K562 (cell line): ENCODE measurements at places on chromosomes 1 and 21. TPM values are rescaled to one million over a fixed set of nuclear protein-coding genes. Genes with fewer than 3 reads are reported as not detected.
A peak's percentile ranks its signal among the peaks of the same experiment; 100 is the strongest.

NUF2 gene
- 42.5 and 48.0 TPM in 2 replicates for total RNA-seq

TPTE gene
- 0.95 and 1.4 TPM in 2 replicates for total RNA-seq

LRRC39 gene
- total RNA-seq = 0.69 and 1.1 TPM in 2 replicates

ETS2 gene
- total RNA-seq = 24.4 and 26.2 TPM in 2 replicates

HHAT gene
- total RNA-seq = 0.11 and 0.13 TPM in 2 replicates

GRCh38 chr1:20371411-20371810 lies 80.7 kb downstream of the VWA5B1 start:
- DNase-seq = no peak

DNA sequence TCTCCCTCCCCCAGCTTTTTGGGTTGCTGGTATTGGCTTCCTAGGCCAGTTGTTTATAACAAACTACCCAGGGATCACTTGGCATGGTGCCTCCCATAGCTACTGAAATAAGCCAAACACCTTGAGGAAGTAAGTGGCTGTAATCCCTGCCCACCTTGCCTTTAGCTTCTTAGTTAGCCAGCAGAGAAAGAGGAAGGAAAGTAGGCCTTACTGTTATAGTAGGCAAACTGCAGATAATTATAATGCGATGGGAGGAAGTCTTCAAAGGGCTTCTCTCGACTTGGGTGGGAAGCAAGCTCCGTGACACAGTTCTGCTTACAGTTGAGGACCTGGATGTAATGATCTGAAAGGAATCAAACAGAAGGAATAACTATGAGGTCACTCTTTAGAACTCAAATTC lies 8.2 kb downstream of the P3H1 start:
- DNase-seq = no peak

- no peak for DNase-seq
Measured at GRCh38 chr1:200912737-200913407, 18.2 kb downstream of the INAVA start.

GRCh38 chr1:107436552-107437241 lies 295.9 kb downstream of the NTNG1 start:
- DNase-seq = no peak

GRCh38 chr1:116842654-116843053 lies 67.1 kb upstream of the PTGFRN start:
- DNase-seq = peak; percentile 30

GRCh38 chr1:210696709-210697108 lies 368.0 kb downstream of the HHAT start:
- no peak for DNase-seq

- no peak for DNase-seq
Measured at GRCh38 chr1:159752135-159752580, 28.6 kb upstream of the DUSP23 start.

- no peak for DNase-seq
Measured at GRCh38 chr1:67394548-67394947, 35.7 kb downstream of the SERBP1 start.

- DNase-seq = no peak
Measured at GRCh38 chr21:37193006-37193405, 74.1 kb downstream of the VPS26C start.

DNA sequence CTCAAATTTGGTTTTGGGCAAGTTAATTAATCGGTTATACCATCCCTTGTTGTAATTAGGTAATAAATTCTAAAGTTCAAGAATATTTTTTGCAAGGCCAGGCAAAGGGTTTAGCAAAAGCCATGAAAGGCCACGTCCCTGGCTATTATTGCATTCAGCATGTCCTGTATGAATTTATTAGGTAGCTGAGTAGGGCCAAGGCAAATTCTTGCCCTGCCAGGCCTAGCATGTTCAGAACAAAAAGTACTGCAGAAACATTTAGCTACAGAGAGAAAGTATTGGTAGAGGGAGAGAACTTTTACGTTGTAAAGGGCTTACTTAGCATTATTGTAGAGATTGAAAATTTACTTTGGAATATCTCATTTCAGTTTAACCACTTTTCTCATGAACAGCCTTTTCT lies 94.4 kb downstream of the PATJ start:
- DNase-seq = no peak

GRCh38 chr1:232556351-232556750 lies 73.6 kb downstream of the SIPA1L2 start:
- no peak for DNase-seq

GRCh38 chr1:106998431-106999002 lies 58.0 kb upstream of the PRMT6 start:
- no peak for DNase-seq

- no peak for DNase-seq
Measured at GRCh38 chr1:175487956-175488355, 255.4 kb downstream of the TNR start.

DNA sequence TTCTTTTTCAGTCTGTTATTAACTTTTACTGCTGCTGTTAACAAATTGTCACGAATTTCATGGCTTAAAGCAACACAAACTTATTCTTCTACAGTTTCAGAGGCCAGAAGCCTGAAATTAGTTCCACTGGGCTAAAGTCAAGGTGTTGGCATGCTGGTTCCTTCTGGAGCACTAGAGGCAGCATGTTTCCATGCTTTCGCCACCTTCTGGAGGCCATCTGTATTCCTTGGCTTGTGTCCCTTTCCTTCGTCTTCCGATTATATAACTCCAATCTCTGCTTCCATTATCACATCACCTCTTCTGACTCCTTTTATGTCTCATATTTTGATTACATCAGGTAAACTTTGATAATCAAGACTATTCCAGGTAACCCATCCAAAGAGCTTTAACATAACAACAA lies 1742.1 kb downstream of the BRINP3 start:
- no peak for DNase-seq
